ENCODE measurements at places on chromosomes 4 and X. TPM values are rescaled to one million over a fixed set of nuclear protein-coding genes. Genes with fewer than 3 reads are reported as not detected.

Gene PYURF
- total RNA-seq, result 143 TPM

Gene HPGDS
- not detected for total RNA-seq

Gene KLB
- not detected for total RNA-seq

Gene ARHGAP36
- not detected for total RNA-seq

GRCh38 chr4:76457885-76458284 lies 22.9 kb downstream of the SHROOM3 start:
- no peaks in the 10 kb centered on the region for H3K4me1 ChIP-seq
- H3K27ac ChIP-seq, result no peak overlapping the region
- H3K27me3 ChIP-seq, result no peaks in the 10 kb centered on the region
- DNase-seq, result no peak
- no peaks in the 10 kb centered on the region for H3K36me3 ChIP-seq

DNA sequence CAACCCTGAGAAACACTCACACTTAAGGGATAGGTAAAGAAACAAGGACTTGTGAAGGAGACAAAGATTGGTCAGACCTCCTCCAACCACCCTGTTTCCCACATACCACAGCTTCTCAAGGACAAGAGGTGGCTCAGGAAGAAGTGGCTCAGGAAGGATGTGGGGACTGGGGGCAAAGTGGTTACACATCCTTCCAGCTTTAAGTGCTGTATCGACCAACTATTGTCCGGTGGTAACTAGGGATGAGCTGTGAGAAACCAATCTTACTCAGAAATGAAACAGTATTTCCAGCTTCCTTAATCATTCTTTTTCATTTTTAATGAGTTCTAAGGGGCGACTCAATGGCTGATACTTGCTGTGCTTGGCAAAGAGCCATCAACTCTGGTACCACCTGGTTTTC lies 8.5 kb upstream of the LHFPL1 start:
- H3K4me3 ChIP-seq, result no peak overlapping the region
- H3K4me1 ChIP-seq, result no peaks in the 10 kb centered on the region
- no peak for DNase-seq

DNA sequence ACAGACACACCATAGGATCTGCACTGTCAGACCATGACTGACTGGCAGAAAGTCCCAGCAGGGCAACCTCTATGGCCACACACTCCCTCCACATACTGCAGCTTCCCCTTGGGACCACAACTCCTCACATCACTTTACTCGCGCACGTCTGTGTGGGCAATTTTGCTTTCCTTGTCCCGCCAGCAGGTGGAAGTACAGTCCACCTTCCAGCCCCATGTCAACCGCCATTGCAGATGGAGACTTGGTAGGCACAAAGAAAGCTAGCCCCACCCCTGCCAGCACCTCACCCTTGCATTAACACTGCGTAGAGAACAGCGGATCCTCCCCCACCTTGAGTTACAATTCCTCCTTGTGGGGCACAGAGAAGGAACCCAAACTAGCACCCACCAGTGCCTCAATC lies 74.4 kb upstream of the NAP1L2 start:
- H3K4me3 ChIP-seq, result no peak overlapping the region
- no peaks in the 10 kb centered on the region for H3K36me3 ChIP-seq
- no peaks in the 10 kb centered on the region for H3K4me1 ChIP-seq
- no peak for DNase-seq
- no peak overlapping the region for H3K27ac ChIP-seq

DNA sequence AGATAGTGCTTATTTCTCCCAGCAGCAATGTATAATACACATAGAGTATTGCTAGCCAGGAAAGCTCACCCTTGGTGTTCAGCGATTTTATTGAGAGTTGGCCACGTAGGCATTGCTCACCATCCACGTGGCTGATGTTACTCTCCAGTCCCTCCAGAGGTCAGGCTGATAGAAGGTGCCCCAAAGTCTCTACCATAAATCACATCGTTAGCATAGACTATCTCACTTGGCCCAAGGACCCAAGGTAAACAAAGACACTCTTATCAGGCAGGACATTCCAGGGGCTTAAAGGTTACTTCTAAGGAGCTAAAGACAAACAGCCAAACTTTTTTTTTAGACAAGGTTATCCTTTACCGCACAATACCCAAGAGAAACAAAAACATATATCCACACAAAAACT lies 30.3 kb upstream of the RGN start:
- H3K27ac ChIP-seq, result peak overlapping the region; percentile 38
- DNase-seq, result peak; percentile 50
- H3K27me3 ChIP-seq, result no peaks in the 10 kb centered on the region
- no peak overlapping the region for H3K4me3 ChIP-seq
- no peaks in the 10 kb centered on the region for H3K4me1 ChIP-seq

DNA sequence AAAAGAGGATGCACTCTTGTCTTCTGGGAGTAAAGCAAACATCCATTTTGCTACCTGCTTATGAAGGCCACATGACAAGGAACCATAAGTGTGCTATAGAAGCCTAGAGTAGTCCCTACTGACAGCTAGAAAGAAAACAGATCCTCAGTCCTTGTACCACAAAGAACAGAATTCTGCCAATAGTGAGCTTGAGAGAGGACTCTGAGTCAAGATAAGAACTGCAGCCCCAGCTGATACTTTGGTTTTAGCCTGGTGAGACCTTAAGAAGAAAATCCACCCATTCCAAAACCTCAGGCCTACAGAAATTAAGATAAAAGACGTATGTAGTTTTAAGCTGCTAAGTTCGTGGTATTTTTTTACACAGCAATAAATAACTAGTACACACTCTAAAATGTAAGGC lies 914.6 kb downstream of the PCDH19 start:
- no peaks in the 10 kb centered on the region for H3K36me3 ChIP-seq
- no peaks in the 10 kb centered on the region for H3K4me1 ChIP-seq
- H3K4me3 ChIP-seq, result no peak overlapping the region
- DNase-seq, result no peak
- H3K27ac ChIP-seq, result no peak overlapping the region

GRCh38 chrX:141220342-141221008 lies 21.8 kb downstream of the SPANXC start:
- H3K27ac ChIP-seq, result peak overlapping the region; percentile 93
- no peak overlapping the region for H3K4me3 ChIP-seq
- H3K36me3 ChIP-seq, result no peaks in the 10 kb centered on the region
- H3K27me3 ChIP-seq, result no peaks in the 10 kb centered on the region
- peak; percentile 92 for DNase-seq
